ENCODE measurements at places on chromosomes 3 and 15. TPM values are rescaled to one million over a fixed set of nuclear protein-coding genes. Genes with fewer than 3 reads are reported as not detected.

The NANOGP8 gene
- total RNA-seq: not detected

The PLA2G4D gene
- total RNA-seq: not detected

The FETUB gene
- not detected for total RNA-seq

- no peak for DNase-seq
Measured at GRCh38 chr15:45143946-45144345, 14.2 kb downstream of the DUOX1 start.

DNA sequence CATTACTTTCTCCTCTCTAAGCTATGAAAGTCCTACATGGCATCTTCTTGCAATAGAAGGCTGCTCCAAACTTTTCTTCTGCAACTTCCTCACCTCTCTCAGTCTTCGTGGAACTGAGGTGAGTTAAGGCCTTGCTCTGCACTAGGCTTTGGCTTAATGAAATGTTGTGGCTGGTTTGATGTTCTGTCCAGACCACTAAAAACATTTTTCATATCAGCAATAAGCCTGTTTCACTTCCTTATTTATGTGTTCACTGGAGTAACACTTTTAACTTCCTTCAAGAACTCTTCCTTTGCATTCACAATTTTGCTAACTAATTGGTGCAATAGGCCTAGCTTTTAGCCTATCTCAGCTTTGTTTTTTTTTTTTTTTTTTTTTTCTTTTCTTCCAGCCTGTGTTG is 335.3 kb upstream of the NECTIN3 start:
- no peak for DNase-seq

DNA sequence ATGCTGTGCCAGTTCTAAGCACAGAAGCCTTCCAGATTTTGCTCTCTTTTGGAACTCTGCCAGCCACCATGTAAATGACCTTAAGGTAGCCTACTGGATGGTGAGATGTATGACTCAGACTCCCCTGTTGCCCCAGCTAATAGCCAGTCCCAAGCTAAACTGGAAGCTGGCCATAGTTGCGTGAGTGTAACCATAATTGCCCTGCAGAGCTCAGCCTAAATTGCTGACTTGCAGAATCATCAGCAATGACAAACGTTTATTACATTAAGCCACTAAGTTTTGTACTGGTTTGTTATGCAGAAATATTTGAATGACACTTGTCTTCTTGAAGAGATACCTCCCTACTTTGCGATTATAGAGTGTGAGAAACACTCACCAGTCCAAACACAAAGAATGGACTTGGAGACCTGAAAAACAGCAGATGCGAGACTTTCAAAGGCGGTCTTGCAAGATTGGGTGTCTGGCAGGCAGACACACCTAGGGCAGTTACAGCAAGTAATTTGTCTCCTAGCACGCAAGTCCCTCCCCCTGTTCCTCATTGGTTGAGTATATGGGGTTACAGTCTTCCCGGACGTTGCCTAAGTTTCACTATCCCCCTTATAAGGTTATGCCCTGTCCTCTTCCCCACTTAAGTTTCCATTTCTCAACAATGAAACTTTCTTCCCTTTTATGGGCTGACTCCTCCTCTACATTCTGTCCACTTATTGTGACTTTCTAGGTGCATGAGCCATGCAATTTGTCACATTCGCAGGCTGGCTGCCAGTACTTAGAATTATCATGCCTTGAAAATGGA is 83.6 kb upstream of the XCR1 start:
- peak; percentile 82 for DNase-seq

DNA sequence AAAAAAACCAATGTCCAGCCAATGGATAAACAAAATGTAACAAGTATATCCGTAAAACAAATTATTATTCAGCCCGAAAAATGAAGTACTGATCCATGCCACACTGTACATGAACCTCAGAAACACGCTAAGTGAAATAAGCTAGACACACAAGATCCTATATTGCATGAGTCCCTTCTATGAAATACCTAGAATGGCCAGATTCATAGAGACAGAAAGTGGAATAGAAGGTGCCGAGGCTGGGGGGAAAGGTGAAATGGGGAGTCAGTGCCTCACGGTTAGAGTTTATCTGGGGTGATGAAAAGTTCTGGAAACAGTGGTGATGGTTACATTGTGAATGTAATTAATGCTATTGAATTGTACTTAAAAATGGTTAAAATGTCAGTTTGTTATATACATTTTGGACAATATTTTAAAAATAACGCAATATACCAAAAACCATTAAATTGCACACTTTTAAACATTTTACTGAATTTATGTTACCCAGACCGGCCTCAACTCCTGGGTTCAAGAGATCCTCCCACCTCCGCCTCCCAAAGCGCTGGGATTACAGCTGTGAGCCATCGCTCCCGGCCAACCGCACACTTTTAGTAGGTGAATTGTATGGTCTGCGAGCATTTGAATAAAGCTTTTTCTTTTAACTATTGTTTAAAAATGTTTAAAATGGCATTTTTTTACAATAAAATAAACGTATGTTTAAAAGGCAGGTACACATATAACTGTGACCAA is 2.1 kb downstream of the RNF168 start:
- DNase-seq: peak; percentile 69

- DNase-seq: no peak
Measured at GRCh38 chr3:37787153-37787867, 74.4 kb upstream of the CTDSPL start.

DNA sequence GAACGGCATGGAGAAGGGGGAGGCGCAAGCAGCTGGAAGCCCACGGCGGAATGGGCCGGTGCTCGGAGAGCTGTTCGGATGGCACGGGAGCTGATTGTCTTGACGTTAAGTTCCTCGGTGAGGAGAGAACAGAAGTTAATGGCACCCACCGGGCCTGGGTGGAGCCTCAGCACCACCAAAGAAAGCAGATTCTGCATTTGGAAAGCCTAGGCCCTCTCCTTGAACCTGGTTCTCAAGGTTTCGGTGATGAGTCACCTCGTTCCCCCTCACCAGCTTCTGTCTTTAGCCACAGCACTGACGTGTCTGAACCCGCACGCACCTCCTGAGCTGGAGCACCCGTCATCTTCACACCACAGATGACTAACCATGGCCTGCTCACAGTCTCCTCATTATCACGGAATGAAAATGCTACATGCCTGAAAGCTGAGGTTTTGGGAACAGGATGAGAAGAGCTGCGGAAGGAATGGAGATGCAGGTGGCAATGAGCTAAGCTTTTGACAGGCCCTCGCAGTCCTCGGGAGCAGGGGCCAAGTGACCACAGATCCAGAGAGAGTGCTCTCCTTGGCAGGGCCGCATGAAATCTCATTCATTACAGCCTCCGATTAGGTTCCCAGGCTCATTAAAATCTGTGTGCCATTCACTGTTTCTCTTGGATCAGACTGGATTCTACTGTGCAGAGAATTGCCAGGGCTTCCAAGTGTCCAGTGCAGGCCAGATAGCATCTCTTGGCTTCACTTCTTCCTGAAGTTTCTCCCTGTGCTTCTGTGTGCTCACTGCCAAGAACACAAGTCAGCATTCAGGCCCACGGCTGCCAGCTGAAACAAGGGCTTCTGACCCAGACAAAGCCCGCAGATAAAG is 96.3 kb upstream of the DLG1 start:
- DNase-seq: peak; percentile 83

- DNase-seq: no peak
Measured at GRCh38 chr15:61364871-61365270, 135.8 kb upstream of the RORA start.

DNA sequence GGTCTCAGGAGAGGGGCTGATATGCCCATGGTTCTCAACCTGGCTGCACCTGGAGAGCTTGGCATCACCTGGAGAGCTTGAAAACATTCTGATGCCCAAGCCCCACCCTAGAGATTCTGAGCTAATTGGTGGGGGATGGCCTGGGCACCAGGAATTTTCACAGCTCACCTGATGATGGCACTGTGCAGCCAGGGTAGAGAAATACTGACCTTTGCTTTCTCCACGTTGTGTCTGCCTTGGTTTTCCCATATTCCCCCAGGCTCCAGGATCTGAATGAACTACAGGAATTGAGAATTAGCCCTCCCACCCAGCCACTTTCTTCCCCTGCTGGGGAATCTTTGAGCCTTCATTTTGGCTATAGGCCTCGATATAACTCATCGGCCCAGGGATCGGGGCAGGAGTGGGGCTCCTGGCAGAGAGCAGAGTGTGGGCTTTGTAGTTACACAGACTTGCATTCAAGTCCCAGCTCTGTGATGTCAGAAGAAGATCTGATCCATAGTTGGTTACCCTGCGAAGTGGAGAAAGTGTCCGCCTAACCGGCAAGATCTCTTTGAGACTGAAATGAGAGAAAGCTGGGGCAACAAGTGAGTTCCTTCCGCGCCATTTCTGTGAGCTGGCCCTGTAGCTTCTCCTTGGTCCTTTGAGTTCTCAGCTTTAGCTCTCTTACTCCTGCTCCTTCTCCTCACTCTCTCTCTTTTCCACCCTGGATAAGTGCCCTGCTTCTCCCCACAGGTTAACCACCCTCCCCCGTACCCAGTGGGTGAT is 33.1 kb upstream of the UBE2Q2 start:
- peak; percentile 65 for DNase-seq

DNA sequence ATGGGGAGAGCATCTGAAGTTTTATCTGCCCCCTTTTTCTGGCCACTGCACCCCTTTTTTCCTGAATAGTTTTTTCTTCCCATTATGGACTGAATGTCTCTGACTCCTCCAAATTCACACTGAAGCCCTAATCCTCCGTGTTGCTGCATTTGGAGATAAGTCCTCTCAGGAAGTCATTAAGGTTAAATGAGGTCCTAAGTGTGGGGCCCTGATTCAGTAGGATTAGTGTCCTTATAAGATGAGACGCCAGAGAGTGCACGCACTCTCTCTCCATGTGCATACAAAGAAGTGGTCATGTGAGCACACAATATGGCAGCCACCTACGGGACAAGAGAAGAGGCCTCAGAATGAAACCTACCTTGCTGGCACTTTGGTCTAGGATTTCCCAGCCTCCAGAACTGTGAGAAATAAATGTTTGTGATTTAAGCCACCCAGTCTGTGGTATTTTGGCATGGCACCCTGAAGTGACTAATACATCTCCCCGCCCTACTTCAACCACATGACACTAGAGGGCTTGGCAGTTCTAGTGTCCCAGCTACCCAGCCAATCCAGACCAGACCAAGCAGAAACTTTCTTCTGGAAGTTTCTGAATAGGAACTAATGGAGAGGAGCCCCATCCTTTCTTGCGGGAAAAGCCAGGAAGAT is 191.3 kb downstream of the PDE8A start:
- no peak for DNase-seq

GRCh38 chr3:67076607-67077006 is 78.5 kb downstream of the KBTBD8 start:
- no peak for DNase-seq

DNA sequence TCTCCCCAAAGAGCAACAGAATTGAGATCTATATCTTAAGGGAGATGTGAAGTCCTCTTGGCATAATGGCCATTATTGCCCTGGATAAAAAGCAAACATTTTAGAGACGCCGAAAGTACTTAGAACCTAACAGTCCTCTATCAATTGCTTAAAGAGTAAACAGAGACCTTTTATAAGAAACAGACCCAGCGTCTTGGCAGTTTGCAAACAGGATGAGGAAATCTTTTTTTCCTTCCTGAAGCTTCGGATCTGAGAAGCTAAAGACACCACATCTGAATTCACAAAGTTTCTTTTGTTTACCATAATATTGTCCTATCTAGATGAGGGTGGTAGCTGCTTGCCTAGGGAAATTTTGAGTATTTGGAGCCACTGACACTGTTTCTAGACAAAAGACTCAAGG is 59.9 kb upstream of the LIMD1 start:
- no peak for DNase-seq

DNA sequence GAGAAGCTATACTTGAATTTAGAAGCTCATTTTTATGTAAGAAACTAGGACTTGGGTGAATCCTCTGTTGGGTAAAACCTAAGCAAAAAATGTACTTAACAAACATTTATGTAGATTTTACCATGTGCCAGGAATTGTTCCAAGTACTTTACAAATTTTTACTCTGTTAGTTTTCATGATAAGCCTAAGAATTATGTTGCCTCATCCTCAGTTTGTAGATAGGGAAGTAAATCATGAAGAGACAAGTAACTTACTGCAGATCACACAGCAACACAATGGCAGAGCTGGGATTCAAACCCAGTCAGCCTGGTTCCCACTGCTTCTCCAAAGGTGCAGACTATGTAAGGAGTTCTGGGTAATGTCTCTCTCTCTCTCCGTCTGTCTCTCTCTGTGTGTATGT is 169.9 kb downstream of the DIPK2A start:
- no peak for DNase-seq

- DNase-seq: no peak
Measured at GRCh38 chr3:144553301-144553700, 581.7 kb downstream of the DIPK2A start.

DNA sequence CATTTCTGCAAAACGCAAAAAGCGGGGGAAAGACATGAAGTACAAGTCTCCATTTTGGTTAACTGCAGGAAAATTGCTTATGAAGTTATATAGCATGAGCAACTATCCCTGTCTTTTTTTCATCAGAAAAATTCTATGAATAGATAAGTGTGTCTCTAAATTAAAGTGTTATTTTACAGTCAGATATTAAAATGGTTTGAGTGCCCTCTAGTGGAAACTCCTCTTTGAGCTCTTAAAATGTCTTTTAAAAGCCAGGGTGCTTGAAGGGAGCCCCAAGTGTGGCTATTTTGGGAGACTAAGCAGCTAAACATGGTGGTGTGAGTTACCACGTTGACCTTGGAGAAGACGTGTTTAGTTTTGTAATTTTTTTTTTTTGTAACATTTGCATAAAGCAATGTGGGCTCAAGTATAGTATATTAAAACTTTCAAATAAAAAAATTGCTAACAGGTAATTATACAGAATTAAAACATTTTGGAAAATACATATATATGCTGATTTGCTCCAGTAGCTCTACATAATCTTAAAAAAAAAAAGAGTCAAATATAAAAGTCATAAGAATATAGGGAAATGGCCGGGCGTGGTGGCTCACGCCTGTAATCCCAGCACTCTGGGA is 77.2 kb downstream of the PPP2R3A start:
- no peak for DNase-seq

GRCh38 chr3:130627882-130628281 is 110.9 kb downstream of the COL6A6 start:
- no peak for DNase-seq

GRCh38 chr3:38998086-38998485 is 53.7 kb downstream of the SCN11A start:
- no peak for DNase-seq

- no peak for DNase-seq
Measured at GRCh38 chr3:70614111-70614510, 301.7 kb upstream of the MDFIC2 start.

DNA sequence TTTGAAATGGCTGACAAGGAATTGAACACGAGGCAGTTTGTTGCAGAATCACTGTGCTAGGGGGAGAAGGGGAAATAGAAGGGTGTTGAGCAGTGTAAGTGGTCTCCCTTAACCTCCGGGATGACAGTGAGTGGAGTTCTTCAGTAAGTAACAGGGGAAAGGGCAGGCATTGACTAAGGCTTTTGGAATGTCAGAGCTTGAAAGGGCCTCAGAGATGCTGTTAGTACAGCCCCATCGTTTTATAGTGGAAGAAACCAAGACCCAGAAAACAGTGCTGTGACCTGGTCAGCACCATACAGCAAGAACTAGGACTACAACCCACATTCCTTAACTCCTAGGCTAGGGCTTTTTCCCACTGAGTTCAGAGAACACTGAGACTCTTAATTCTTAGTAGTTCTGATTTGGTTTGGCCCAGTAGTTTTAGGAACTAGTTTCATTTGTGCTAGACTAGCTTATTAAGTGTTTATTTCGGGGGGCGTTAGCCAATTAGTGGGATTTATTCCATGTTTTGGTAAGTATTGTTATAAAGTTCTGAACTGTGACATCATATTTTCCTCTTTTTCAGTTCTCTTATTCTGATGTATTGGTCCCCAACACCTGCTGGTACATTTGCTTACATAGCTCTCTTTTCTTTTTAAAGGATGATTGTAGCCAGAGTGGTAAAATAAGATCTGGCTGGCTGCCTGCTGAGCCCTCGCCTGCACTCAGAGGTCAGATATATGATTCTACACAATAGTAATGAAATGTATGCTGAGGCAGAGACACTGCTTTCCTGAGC is 34.2 kb downstream of the RAB11A start:
- no peak for DNase-seq
